ENCODE measurements at places on chromosomes 16 and 17.

GRCh38 chr16:68739964-68740627 is 3.0 kb downstream of the CDH1 start:
- no peak for DNase-seq

- peak; percentile 77 for DNase-seq
Observed at GRCh38 chr16:592518-593306, 2.8 kb downstream of the RAB40C start.

DNA sequence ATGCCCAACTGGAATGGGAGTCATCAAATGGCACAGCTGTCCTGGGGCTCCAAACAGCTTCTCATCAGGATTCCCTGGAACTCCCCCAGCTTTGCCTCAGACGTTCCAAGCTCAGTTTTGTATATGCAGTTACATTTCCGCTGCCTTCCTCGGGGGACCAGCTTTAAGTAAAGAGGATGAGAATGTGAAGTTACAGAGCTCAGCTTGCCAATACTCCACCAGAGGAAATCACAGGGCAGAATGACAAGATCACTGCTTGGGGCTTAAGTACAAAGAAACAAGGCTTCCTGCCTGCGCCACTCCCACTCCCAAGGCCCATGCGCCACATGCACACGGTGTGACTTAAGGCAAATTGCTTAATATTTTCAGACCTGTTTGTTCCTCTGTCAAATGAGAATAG is 272.4 kb upstream of the CDH11 start:
- no peak for DNase-seq

- no peak for DNase-seq
Observed at GRCh38 chr17:39002991-39003715, 36.0 kb upstream of the FBXO47 start.

- DNase-seq, result no peak
Observed at GRCh38 chr17:73030501-73030921, 62.0 kb downstream of the SLC39A11 start.

GRCh38 chr16:84550096-84550495 is 45.6 kb upstream of the MEAK7 start:
- peak; percentile 28 for DNase-seq

- DNase-seq, result no peak
Observed at GRCh38 chr17:16980813-16981731, 9.2 kb upstream of the TNFRSF13B start.

DNA sequence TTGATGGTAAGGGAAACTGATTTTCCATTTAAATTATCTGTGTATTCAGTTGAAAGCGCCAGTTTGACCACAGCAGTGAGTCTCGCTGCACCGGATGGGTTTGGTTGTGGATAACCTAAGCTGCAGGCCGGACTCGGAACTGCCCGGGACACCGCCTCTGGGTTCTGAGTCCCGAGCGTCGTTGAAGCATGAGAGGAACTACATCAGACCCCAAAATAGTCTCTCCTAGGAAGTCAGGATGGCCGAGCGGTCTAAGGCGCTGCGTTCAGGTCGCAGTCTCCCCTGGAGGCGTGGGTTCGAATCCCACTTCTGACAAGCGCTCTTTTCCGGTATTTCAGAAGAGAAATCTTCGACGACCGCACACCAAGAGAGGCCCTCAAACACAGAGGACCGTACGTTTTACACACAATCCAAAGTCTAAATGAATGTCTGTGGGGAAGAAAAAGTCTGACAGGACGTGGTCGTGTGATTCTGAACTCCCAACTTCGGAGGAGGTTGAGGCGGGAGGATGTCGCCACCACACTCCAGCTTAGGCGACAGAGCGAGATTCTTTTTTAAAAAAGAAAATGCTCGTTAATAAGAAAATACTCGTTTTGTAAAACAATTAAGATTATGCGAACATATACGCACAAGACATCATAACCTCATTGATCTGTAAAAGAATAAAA is 15.4 kb upstream of the PLLP start:
- DNase-seq, result peak; percentile 76

DNA sequence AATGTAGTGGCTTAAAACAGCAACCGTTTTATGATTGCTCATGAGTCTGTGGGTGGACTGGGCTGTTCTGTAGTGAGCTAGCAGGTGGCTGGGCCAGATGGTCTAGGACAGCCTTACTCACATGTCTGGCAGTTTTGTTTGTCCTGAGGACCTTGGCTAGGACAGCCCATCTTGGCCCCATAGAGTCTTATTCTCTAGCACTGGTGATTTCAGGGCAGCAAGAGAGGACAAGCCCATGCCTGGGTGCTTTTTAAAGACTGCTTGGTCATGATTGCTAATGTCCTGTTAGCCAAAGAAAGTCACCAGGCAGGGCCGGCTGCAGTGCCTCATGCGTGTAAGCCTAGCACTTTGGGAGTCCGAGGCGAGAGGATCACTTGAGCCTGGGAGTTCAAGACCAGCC is 139.8 kb downstream of the KATNIP start:
- DNase-seq, result no peak

DNA sequence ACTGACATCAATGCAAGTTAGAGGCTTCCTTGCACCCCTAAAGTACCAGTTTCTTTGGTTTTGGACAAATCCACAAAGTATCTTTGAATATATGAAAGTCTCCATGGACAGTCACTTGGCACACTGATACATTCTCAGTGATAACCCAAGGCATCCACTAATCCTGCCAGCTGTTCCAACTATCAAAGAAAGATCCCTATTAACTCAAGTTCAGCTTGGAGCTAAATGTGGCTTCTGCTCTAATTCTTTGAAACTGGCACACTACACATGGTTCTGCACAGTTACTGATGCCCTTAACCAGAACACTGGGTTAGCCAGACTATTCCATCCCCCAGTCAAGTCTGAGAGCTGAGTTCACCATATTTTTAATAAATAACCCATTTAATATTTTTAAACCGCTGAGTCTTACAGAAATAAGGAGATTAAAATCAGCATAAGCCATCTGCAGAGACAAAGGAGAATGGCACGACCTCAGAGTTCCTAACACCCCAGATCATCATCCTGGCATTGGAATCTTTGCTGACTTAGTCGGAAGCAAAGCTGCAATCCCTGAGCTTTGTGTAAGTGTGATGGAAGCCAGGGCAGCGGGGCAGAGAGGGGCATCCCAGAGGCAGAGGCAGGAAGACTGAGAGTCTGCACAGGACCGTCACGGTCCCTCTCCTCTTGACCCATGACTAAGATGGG is 6.3 kb downstream of the CACNG1 start:
- no peak for DNase-seq

DNA sequence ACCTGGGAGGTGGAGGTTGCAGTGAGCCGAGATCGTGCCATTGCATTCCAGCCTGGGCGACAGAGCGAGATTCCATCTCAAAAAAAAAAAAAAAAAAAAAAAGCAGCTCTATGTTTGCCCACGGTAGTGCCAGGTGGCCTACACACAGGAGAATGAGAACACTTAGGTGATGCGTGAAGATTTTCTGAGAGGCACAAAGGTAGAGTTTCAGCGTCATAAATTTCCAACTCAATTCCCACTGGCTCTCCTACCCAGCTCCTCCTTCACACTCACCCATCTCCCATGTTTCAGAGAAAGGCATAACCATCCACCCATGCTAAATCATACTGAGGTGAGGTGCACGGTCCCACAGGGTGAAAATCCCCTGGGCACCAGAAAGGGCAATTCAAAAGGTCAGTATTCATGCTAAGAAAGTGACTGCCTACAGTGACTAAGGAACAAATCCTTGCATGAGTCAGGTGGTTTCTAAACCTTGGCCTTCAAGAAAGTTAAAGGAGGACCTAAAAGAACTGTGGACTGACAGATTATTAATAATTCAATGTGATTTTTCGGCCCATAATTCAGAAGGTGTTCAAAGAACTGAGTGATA is 4.8 kb downstream of the DCAKD start:
- DNase-seq, result peak; percentile 79

GRCh38 chr16:56355786-56356275 is 69.5 kb downstream of the AMFR start:
- DNase-seq, result no peak

DNA sequence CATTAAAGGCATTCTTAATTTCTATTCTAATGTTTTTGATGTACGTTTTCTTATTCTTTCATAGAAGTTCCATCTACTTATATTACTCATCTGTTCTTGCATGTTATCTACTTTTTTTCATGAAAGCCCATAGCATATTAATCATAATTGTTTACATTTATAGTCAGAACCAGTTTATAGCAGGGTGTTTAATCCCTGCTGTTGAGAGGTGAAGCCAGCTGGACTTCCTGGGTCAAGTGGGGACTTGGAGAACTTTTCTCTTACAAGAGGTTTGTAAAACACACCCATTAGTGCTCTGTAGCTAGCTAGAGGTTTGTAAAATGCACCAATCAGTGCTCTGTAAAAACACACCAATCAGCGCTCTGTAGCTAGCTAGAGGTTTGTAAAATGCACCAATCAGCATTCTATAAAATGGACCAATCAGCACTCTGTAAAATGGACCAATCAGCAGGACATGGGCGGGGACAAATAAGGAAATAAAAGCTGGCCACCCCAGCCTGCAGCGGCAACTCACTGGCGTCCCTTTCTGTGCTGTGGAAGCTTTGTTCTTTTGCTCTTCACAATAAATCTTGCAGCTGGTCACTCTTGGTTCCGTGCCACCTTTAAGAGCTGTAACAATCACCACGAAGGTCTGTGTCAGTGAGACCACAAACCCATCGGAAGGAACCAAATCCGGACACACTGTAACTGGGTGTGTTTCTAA is 120.6 kb downstream of the TANC2 start:
- no peak for DNase-seq

- DNase-seq, result peak; percentile 57
Observed at GRCh38 chr16:85173981-85174751, 61.9 kb upstream of the CIBAR2 start.

DNA sequence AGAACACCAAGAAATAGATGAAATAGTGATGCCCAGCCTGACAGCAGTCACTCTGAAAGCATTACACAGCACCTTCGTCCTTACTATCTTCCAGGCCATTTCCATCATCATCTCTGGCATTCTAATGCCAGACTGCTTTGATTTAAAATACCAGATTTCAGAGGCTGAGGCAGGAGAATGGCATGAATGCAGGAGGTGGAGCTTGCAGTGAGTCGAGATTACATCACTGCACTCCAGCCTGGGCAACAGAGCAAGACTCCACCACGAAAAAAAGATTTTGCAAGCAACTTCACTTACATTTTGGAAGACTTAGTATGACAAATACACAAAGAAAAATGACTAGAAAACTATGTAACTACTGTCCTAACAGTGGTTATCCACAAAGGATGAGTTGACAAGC is 244.0 kb downstream of the CPPED1 start:
- no peak for DNase-seq

- DNase-seq, result peak; percentile 35
Observed at GRCh38 chr16:71626018-71626857, at the start of gene MARVELD3. Gene MARVELD3, plus strand, starts transcription at chr16:71626184. Its CDS starts 46 bp downstream, at chr16:71626230.

- peak; percentile 52 for DNase-seq
Observed at GRCh38 chr16:88747588-88748301, 37.3 kb downstream of the PIEZO1 start.

Measured in foreskin keratinocyte (primary cell).